ENCODE measurements at places on chromosomes 1 and 21.

- no peak for DNase-seq
Observed at GRCh38 chr1:24452922-24453485, 37.4 kb downstream of the NIPAL3 start.

GRCh38 chr21:14499316-14499715 is 46.8 kb downstream of the SAMSN1 start:
- no peak for DNase-seq

DNA sequence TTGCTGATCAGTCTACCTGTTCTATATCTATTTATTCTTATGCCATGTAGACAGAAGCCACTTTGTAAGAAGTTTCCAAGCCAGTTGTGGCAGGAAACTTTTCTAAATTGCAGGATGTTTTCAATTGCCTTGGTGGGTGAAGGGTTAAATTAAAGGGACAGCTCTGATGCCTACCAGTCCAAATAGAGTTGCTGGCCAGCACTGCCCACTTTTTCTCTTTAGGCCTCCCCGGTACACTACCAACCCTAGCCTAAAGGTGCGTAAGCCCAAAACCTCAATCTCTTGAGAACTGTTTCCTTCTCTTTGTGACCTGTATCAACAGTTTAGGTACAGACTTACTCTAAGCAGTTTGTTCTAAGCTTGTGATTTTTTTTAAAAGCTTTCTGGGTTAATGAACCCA is 15.5 kb downstream of the SUSD4 start:
- DNase-seq = no peak

DNA sequence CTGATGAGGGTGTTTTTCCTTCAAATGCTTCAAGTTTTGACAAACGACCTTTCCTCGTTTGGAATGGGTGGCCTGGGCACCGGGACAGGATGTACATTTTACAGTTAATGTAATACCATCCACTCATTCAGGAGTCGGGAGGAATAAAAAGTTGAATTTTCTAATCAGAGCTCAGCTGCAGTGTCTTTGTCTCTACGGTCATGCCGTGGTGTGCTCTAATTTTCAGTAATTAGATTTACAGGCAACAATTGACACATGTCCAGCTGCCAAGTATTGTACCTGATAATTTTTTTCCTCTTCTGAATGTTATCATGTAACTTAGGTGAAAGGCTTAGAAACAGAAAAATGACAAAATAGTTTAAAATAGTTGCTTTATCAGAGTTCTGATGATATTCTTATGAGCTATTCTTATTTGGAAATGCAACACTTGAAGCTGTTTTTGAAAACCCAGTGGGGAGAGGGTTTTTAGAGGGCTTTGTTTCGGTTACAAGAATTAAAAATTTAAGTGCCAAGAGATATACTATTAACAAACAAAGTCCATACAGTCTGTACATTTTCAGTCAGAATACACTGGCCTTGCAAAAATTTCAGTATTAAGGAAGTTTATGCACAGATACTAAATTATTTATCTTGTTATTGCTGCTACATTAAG is 1.0 kb downstream of the CDKN2C start:
- no peak for DNase-seq

GRCh38 chr1:209057901-209058300 is 525.6 kb upstream of the CAMK1G start:
- DNase-seq = no peak

DNA sequence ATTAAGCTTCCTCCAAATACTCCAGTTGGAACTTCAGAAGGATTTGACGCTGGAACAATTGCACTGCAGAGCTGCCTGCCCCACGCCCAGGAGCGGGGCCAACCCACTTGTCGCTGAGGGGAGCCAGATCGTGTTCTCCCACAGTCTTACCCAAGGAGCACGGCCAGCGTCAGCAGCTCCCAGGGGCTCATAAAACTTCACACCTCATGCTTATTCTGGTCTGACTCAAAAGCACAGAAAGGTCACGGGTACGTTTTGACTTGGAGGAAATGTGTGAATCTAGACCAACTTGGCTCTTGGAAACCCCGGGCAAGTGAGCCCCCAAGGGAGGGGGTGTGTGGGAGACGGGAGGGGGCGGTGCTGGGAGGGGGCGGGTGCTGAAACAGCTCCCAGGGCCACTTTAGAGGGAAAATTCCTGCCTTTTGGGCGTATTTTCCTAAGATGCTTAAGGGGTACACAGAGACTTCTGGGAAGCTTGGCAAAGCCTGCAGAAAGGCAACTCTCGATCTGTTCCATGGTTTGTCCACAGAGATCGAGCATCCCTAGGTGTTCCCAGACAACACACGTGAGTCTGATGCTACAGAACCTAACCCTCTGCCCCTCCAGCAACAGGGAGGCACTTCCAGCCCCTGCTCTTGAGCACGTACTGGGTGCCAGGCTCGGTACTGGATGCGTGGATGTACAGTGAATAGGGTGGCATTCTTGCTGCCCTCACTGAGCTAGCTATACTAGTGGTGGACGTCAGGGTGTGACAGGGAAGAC is 98.9 kb downstream of the DHRS3 start:
- DNase-seq = peak; percentile 78

DNA sequence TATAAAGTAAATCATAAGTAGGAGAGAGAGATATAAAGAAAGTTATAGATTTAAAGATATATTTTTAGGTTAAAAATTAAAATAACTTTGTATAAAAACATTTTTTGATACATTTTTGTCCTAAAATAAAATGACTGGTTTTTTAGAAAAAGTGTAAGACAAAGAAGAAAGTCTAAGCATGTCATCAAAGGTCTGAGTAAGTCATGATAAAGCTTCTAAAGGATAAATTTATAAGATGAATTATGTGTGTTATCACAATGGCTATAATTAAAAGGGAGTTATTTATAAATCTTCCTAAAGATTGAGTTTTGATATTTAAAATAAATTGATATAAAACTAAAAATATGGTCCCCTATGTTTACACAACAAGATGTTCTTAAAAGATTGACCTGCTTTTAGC is 370.9 kb downstream of the PTPRU start:
- no peak for DNase-seq

DNA sequence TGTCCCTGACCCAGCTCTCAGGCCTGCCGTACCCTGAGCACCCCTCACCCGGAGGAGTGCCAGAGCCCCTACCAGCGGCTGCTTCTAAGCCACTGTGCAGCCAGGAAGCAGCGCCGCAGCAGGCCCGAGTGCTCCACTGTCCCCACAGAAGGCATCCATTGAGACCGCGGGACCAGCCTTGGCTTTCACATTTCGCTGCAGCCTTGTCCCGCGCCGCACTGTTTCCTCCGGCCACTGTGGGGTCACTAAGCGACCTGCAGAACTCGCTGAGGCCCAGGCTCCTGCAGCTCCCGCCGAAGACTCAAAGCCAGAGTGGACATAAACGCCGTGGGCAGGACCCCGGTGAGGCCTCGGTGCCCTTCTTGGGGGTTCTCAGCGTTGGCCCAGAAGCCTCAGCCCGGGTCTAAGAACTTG is 3.0 kb downstream of the ALX3 start:
- no peak for DNase-seq

GRCh38 chr1:182855911-182856310 is 16.8 kb downstream of the DHX9 start:
- no peak for DNase-seq

GRCh38 chr1:88701275-88701674 is 17.2 kb downstream of the PKN2 start:
- DNase-seq = no peak

DNA sequence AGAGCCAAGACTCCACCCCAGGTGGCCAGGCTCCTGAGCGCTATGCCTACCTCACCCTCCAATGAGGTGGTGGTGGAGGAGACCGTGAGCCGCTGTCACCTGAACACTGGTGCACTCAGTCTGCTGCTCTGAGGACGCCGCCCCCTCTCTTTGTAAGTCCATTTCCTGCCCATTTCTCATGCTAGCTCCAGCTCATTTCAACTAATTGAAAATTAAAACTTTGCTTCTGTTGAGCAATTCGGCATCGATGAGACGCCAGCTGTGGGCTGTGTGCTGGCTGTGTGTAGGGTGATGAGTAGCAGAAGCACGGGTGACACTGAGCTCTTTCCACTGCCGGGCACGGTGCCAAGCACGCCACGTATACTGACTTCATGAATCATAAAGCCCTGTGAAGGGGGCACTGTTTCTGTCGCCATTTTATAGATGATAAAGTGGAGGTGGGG is 11.2 kb downstream of the TNFRSF1B start:
- DNase-seq = peak; percentile 96

DNA sequence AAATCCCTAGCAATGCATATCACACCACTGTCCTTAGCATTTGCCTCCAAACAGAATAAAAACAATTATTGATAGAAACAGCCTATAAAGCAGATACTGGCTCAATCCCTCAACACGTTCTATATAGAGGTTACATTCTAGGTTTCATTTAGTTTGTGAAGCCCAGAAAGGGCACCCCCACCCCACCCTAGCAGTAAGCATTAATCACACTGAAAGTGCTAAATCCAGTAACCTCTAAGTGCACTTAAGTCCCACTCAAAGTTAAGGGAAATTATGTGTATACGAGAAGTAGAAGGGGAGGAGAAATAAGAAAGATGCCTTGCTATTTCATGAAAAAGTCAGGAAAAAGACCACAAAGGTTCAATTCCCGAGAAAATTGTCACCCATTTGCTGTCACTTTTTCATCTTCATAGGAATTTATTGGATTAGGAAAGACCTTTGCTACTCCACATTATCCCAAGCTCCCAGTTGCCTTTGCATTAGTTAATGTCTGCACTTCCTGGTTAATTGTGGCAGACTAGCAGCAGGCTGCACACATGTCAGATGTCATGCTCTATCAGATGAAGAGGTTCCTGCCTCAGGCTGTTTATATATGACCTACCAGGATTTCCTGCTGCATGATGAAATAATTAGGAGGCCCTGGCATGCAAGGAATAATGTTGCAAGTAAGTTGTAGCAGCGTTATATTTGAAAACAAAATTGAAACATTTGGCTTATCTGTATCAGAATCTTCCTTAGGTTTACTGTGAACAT is 54.5 kb upstream of the LHX8 start:
- no peak for DNase-seq

GRCh38 chr1:82586473-82586872 is 785.7 kb downstream of the ADGRL2 start:
- DNase-seq = no peak

- DNase-seq = no peak
Observed at GRCh38 chr1:226975259-226976250, 35.5 kb downstream of the COQ8A start.

DNA sequence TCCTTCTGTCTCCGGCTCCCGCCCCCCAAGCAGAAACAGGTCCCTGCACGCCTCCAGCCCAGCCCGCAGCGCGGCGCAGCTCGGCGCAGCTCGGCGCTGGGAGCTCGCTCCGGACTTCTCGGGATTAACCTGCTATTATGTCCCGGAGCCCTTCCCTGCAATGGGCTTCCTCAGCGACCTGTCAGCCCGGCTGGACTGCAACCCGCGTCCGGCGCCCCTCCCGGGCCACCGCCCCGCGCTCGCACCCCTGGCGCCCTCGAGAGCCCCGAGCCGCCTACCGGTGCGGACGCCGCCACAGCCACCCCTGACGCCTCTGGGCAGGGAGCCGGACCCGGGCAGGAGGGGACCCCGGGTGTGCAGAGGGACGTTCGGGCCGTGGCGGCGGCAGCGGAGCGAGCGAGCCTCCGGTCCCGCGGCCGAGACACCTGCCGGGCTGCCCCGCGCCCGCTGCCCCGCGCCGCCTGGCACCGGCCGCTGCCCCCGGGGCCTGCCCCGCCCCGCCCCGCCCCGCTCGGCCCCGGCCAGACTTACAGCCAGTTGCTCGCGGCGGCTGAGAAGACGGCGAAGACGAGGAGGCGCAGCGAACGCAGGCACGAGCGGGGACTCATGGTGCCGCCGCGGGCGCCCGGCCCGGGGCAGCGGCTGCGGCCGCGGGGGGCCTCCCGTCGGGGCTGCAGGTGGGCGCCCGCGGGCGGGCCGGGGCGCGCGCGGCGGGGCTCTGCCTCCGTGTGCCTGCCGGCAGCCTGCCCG is 407 bp downstream of the WNT4 start:
- DNase-seq = no peak

DNA sequence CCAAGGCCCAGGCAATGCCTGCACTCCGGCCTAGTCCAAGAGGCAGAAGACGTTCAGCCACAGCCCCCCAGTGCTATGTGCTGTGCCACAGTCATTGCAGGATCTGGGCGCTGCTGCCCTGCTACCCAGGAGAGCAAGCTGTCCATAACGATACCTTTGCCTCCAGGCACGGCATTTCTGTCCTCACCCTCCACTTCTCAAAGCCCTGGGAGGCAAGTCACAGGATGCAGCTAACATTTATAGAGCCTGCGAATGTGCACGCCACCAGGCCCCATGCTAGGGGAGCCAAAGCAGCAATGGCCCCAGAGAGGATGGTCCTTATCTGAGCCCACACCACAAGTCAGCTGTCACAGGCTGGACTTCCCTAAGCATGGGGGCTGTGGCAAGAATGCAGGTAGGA is 13.8 kb downstream of the LRP8 start:
- no peak for DNase-seq

GRCh38 chr1:198943484-198944187 is 304.8 kb downstream of the PTPRC start:
- no peak for DNase-seq

DNA sequence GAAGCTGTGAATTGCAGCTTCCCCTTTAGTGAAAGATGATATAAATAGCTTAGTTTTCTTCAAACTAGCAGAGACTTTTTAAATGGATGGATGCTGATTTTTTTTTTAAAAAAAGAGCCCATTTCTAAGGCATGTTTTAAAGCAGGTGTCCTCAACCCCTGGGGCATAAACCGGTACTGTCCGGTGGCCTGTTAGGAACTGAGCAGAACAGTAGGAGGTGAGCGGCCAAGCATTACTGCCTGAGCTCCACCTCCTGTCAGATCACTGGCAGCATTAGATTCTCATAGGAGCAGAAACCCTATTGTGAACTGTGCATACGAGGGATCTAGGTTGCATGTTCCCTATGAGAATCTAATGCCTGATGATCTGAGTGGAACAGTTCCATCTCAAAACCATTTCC is 31.2 kb downstream of the CR1L start:
- no peak for DNase-seq

- no peak for DNase-seq
Observed at GRCh38 chr1:233033361-233033760, 83.0 kb downstream of the NTPCR start.

Measured in activated CD4-positive, alpha-beta T cell treated with anti-CD3 and anti-CD28 coated beads for 48 hours (primary cell).